Activated T-cell treated with anti-CD3 and anti-CD28 coated beads for 4 hours (primary cell): ENCODE measurements at places on chromosomes 16 and 17.

DNA sequence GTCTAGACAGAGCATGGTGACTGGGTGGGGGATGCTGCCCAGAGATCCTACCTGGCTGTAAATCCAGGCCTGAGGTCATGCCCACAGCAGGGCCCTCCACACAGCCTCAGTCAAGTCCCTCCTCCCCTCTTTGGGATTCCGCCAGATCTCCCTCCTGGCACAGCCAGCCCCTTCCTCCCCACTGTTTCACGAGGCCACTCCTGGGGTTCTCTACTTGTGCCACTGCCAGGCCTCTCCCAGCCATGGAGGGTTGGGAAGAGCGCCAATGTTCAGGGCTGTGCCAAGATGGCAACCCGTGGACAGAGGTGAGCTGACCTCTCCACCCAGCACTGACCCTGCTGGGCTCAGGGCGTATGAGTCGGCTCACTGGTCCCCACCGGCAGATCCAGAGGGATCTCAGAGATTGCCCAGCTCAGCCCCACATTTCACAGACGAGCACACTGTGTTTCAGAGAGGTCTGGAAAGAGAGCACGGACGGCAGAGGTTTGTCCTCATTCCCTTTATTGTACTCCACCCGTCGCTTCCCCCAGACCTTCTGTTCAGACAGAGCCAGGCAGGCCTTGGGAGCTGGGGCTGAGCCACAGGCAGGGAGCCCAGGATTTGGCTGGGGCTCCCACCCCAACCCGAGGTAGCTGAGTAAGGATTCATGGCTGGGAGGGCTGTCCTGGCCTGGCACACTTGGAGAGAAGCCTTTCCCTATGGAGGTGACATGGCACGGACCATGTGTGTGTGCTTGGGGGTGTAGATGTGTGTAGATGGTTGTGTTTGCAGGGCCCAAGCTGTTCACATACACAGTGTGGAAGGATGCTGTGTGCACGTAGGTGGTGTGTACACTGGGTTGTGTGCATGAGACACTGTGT is 3.5 kb upstream of the CAMKK1 start:
- DNase-seq = no peak

DNA sequence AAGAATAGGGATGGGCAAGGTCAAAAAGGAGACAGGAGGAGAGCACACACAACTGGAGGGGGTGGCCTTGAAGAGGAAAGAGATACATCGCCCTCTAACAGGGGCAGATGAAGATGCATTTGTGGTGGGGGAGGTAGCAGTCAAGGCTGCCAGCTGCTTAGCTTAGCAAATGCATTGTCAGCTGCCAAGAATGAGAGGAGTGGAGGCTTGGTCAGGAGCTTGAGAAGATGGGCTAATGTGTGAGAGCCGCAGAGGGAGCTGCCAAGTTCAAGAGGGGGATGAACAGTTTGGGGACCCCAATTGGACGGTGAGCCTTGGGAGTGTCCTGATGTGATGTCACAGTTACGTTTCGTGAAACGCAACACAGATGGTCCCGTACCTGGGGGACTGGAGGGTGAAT is 28.9 kb upstream of the GNA13 start:
- no peak for DNase-seq

DNA sequence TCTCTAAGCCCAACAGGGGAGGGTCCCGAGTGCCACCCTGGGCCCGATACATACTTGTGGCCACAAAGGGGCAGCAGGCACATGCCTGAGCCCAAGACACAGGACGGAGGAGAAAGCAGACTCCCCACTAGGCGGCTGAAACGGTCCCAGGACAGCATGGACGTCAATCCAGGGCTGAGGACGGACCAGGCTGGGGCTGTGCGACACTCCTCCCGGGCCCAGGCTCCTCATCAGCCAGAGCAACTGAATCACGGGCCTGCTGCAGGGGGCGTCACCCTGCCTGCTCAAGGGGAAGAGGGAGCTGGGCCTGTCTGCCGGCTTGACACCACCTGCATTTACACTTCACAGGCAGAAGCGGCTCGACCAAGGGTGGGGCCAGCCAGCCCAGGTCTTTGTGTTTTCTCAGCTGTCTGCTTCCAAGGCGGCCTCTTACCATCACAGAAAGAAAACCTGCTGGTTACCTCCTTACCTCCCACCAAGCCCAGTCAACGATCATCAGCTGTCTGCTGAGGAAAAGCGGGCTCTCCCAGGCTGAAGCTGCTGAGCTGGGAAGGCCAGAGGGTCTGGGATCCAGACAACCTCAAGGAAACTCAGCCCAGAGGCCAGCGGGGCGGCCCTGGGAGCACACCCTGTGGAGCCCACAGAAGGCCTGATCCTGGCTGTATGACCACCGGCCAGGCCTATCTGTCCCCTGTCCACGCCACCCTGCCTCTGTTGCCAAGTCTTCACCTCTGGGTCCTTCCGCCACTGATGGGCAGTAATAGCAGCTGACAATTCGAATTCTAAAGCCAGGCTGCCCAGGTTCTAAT is 26.4 kb downstream of the KIFC3 start:
- DNase-seq = no peak

DNA sequence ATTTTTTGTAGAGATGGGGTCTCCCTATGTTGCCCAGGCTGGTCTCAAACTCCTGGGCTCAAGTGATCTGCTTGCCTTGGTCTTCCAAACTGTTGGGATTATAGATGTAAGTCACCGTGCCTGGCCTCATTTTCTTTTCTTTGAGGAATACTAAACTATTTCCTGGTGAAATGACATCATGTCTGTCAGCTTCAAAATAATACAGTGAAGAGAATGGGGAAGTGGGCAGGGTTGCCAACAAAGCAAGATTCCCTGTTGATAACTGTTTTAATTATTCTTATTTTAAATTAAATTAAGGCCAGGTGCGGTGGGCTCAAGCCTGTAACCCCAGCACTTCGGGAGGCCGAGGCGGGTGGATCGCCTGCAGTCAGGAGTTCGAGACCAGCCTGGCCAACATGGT is 21.1 kb downstream of the PIPOX start:
- no peak for DNase-seq

- DNase-seq = no peak
These were observed 767.1 kb downstream of the KCNJ18 start for GRCh38 chr17:22459331-22459952.
